ENCODE measurements at places on chromosomes 11 and 22. TPM values are rescaled to one million over a fixed set of nuclear protein-coding genes. Genes with fewer than 3 reads are reported as not detected.
A peak's percentile ranks its signal among the peaks of the same experiment; 100 is the strongest.

- DNase-seq = no peak
Measured at GRCh38 chr22:37277384-37277783, 4.9 kb upstream of the CYTH4 start.

- no peak for DNase-seq
Measured at GRCh38 chr11:20672575-20672974, 3.2 kb downstream of the NELL1 start.

DNA sequence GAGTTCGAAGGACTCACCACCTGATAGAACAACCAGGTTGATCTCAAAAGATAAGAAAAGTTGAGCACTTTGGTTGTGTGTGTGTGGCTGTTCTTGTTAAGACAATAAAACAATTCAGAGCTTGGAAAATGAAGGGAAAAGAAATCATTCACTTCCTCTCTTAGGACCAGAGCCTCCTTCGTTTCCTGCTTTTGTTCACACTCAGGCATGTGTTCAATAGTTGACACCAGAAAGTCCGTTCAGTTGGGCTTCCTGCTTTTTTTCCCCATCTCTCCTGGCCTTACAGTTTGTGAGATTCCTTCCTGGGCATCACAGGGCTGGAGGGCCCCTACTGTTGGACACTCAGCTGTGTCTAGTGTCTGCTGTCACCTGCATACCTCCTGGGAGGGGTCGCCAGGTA lies 48.0 kb downstream of the TSPAN18 start:
- DNase-seq = no peak

DNA sequence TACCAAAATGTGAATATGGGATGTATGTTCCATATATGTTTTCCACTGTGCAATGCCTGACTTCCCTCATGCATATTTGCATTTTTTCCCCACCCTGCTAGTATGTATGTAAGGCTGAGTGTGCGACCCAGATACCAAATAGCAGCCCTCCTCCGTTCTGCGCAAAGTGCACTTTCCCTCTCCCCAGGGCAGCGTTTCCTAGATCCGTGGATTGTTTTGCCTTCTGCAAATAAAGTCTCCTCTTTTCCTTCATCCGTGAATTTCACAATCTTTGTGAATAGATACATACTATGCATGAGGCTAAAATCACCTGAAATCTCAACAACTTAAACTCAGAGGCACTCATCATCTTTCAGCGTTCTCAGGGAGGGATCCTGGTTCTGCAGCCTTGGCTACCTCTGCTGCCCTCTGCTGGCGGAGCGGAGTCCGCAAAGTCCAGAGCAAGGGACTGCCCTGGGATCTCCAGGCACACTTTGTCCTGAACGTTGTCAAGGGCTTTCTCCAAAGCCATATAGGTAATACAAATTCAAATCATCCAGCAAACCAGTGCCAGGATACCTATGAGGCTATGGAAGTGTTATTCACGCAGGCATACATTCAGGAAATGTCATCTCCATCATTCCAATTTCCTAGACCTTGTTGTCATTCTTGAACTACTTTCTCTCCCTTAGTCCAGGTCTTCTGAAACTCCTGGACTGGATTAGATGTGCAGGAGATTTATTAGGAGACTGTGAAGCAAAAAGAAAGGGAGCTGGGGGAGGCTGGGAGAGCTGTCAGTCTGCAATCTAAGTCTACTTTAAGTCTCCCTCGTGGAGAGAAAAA lies 53.1 kb downstream of the CNTF start:
- DNase-seq = peak; percentile 78

GRCh38 chr11:131865860-131866259 lies 495.4 kb downstream of the NTM start:
- no peak for DNase-seq

WBP2NL gene
- total RNA-seq = not detected

BTBD18 gene
- not detected for total RNA-seq

SYNGR1 gene
- 47.9 TPM for total RNA-seq

Measured in type B pancreatic cell (in vitro differentiated cells).